ENCODE measurements at places on chromosomes 1 and 21.
A peak's percentile ranks its signal among the peaks of the same experiment; 100 is the strongest.

GRCh38 chr1:153404086-153404635 is 12.2 kb upstream of the S100A7A start:
- DNase-seq = no peak

- peak; percentile 32 for DNase-seq
These were observed at the start of gene CDK18 for GRCh38 chr1:205504311-205505075. Gene CDK18 (plus strand): TSS chr1:205504669. CDS start chr1:205523168, 18,499 bp downstream.

DNA sequence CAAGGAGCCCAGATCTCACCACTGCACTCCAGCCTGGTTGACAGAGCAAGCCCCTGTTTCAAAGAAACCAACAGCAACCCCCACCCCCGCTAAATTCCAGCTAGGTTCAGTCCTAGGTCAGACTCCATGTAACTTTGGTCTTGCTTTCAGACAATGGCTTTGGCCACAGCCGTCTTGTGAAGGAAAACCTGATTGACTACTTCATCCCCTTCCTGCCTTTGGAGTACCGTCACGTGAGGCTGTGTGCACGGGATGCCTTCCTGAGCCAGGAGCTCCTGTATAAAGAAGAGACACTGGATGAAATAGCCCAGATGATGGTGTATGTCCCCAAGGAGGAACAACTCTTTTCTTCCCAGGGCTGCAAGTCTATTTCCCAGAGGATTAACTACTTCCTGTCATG is 12.9 kb downstream of the TOR3A start:
- DNase-seq = no peak

- no peak for DNase-seq
These were observed 683.4 kb downstream of the PTPRC start for GRCh38 chr1:199322278-199322677.

DNA sequence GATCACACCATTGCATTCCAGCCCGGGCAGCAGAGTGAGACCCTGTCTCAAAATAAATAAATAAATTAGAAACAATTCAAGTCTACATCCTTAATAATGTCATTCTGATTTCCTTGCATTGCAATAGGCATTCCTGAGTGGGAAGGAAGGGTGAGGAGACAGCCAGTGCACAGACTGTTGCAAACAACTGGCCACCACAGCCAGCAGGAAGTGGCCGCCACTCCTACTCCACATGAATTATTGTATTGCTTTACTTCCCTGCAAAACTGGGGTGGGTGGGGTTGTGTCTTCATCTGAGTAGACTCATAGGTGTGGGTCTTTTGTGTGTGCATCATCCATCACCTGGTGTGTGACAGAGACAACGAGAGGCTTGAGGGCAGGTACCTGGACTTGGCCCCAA is 60.1 kb downstream of the OPTC start:
- DNase-seq = no peak

GRCh38 chr1:24382165-24382577 is 31.4 kb downstream of the STPG1 start:
- no peak for DNase-seq

- DNase-seq = no peak
These were observed 121.7 kb downstream of the ATF6 start for GRCh38 chr1:161887730-161888287.

DNA sequence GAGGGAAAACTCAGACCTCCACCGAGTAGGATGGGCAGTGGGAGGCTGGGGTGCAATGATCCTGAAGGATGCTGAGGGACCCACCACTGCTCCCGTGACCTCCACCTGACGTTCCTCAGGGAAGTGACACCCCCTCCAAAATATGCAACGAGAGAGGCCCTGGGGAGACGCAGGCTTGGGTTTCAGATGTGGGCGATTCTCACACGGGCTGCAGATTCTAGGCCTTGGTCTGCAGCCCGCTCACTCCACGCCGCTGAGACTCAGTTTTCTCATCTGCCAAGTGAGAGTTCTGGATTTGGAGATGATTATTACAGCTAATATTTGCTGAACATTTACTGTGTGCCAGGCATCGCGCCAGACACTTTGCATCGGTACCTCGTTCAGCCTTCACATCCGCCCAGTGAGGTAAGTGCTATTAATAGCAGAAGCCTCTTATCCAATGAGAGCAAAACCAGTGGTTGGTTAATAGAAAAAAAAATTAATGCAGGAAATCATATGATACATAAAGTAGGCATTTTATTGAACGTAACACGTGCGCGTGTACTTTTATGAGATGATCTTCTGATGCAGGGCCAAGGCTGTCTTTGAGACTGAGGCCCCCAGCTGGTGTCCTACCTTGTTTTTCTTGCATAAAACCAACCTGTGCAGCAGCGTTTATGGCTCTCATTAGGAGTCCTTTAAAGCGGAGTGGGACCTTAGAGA is 102.0 kb upstream of the RUNX3 start:
- DNase-seq = peak; percentile 90

GRCh38 chr1:1137256-1138045 is 21.6 kb upstream of the C1orf159 start:
- peak; percentile 87 for DNase-seq

DNA sequence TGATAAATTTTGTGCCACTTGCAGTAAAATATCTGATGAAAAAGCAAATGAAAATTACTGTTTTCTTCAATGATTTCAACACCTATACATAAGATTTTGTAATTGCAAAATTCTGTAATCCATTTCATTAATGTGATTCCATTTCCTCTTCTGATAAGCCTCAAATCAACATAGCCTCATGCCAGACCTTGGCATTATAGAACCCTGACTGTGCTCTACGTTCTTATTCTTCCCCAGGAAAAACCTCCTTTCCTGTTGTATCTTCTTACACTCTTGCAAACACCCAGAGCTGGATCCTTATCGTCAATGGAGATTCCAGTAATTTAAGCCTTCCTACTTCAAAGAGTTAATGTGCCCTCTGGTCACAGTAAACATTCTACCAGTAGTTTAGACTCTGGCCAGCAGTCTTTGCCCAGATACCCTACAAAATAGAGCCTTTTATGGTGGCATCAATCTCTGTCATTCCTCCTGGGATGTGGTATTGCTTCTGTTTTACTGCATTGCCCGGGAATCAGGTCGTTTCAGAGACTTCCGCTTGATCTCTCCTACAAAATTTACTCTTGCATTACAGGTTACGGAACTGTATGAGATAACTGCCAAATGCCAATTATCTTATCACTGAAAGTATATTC is 48.5 kb upstream of the CHRM3 start:
- DNase-seq = no peak

- no peak for DNase-seq
These were observed 12.7 kb upstream of the C1orf159 start for GRCh38 chr1:1128454-1129139.

- no peak for DNase-seq
These were observed 3.5 kb downstream of the KISS1 start for GRCh38 chr1:204192589-204193352.

DNA sequence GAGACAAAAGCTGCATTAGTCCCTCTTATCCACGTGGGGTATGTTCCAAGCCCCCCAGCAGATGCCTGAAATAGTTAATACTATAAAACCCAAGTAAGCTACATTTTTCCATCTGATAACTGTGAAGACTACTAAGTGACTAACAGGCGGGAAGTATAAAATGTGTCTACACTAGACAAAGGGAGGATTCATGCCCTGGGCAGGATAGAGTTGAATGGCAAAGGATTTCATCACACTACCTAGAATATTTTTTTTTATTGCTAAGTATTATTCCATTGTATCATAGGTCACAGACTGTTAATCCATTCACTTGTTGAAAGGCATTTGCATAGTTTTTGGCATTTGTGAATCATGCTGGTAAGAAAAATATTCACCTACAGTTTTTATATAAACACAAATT is 26.4 kb upstream of the CFHR4 start:
- no peak for DNase-seq

- no peak for DNase-seq
These were observed 5.2 kb upstream of the HLX start for GRCh38 chr1:220873868-220874655.

GRCh38 chr1:12161662-12162458 is 4.9 kb upstream of the TNFRSF1B start:
- peak; percentile 87 for DNase-seq

- DNase-seq = no peak
These were observed 252.4 kb upstream of the B3GALT2 start for GRCh38 chr1:193438771-193439170.

- no peak for DNase-seq
These were observed 115.5 kb downstream of the DHRS3 start for GRCh38 chr1:12502336-12503109.

DNA sequence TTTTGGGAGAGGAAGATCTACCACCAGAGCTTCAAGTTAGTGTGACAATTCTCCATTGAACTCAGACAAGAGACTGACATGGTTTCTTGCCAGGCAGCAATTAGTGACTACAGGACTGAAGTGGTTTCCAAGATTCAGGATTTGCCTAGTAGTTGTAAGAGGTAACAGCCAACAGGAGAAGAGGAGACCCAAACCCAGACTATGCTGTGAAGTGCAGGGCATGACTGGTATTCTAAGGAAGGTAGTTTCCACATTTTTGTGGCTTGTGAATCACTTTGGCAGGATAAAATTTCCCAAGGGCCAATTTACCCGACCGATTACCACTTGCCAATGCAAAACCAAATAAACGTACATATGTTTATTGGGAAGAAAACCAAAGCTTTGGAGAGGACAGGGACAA is 14.7 kb upstream of the RAP1A start:
- DNase-seq = no peak

- DNase-seq = no peak
These were observed 3.5 kb downstream of the CELA2A start for GRCh38 chr1:15459771-15460707.

- no peak for DNase-seq
These were observed 9.0 kb downstream of the PPP1R12B start for GRCh38 chr1:202357506-202357905.

- peak; percentile 59 for DNase-seq
These were observed 3.1 kb downstream of the SMIM1 start for GRCh38 chr1:3775490-3776230.

- no peak for DNase-seq
These were observed 54.3 kb downstream of the LRRC8C start for GRCh38 chr1:89687254-89687653.

DNA sequence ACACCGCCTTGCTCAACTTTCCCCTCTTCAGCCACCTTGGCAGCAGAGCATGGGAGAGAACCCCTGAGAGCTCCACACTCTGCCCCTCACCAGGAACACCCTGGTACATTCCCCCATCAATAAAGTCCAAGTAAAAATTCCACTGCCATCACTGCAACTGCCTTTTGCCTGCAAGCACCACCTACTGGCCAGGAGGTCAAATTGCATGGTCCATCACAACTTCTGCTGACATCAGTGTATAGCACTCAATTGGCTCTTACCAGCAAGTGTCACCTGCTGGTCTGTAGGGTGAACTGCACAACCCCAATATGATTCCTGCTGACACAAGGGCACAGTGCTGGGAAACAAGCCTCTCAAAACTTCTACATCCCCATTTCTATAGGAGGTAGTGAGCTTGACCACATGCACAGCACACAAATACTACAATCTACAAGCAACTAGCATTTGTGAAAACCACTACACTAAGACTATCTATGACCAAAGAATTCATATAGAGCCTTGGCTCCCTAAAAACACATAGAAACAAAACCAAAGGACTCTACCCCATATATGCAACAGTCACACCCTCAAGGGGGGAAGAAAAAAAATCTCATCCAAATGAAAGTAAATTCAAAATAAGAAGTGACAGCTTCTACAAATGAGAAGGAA is 69.2 kb downstream of the FASLG start:
- DNase-seq = peak; percentile 71

DNA sequence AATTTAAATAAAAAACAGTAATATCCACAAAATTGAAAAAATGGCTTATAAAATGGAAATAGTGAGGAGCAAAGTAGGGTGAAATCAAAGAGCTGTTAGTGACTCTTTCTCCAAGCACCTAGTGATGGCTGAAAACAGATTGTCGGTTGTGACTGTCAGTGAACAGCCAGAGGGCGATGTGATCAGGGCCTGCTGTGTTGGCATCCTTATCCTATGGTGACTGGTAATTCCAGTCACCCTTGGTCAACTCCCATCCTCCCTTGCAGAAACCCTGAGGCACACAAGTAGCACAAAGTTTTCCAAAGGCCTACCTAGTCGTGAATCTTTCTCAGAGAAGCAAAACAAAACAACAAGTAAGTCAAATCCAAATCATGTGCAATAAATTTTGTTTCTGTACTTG is 599.8 kb upstream of the CXADR start:
- DNase-seq = no peak

- DNase-seq = no peak
These were observed 33.0 kb upstream of the ADARB1 start for GRCh38 chr21:45041351-45041805.

DNA sequence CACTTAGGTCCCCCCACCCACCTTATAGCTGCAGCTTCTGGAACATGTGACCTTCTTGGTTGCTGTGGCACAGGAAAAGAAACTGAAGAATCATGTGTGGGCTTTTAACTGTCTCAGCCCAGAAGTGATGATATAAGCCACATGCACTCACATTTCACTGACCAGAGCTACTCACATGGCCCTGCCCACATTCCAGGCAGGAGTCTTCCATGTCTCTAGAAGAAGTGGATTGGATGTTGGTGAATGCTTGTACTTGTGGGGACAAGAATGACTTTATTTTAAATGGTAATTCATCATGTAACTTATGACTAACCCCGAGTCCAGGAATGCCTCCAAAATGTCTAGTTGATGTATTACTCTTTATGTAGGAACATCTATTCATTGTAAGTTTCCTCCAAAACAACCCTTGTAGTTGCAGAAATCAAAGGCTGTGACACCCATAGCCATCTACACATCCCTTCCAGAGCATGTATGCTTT is 15.8 kb upstream of the CAMK1G start:
- DNase-seq = no peak

DNA sequence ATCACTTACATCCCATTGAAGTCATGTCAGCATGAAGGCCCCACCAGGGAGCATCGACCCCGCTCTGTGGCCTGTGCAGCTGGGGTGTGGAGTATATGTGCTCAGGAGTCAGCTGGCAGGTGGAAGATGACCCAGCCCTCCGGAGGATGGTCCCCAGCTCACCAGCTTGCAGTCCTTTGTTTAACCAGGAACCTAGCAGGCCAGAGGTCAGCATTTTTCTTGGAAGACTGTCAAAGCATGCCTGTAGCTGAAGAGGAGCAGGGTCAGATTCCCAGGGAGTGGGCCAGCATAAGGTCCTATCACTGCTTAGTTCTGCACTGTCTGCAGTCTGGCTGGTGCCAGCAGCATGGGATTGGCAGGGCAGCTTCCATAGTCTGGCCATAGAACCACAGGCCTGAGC is 12.7 kb downstream of the NFASC start:
- no peak for DNase-seq

- DNase-seq = no peak
These were observed 76.6 kb downstream of the NR5A2 start for GRCh38 chr1:200103966-200104583.

DNA sequence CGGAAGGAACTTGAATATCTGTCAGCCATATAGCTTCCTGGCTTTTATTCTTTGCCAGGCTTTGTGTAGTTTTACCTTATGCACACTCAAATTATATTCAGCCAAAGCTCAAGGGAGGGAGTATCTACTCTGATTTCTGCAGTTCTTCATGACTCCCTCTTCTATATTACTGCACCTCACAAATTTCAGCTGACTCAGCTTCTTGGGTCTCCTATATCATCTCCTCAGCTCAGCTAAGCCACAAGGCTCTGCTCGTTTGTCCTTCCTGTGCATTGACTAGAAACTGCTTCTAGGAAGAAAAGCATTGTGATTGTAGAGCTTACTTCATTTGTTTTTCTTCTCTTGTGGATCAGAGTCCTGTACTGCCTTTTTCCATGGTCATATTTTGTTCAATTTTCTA is 37.4 kb downstream of the BTBD8 start:
- DNase-seq = no peak

All from CD4-positive, alpha-beta T cell treated with Interleukin-17A for 1 hour (primary cell).